ENCODE measurements at places on chromosomes 3 and 15. TPM values are rescaled to one million over a fixed set of nuclear protein-coding genes. Genes with fewer than 3 reads are reported as not detected.

GRCh38 chr15:36693644-36694043, 114.2 kb downstream of the CDIN1 start:
- DNase-seq: no peak

GRCh38 chr3:3618623-3619022, 180.6 kb upstream of the LRRN1 start:
- no peak for DNase-seq

DNA sequence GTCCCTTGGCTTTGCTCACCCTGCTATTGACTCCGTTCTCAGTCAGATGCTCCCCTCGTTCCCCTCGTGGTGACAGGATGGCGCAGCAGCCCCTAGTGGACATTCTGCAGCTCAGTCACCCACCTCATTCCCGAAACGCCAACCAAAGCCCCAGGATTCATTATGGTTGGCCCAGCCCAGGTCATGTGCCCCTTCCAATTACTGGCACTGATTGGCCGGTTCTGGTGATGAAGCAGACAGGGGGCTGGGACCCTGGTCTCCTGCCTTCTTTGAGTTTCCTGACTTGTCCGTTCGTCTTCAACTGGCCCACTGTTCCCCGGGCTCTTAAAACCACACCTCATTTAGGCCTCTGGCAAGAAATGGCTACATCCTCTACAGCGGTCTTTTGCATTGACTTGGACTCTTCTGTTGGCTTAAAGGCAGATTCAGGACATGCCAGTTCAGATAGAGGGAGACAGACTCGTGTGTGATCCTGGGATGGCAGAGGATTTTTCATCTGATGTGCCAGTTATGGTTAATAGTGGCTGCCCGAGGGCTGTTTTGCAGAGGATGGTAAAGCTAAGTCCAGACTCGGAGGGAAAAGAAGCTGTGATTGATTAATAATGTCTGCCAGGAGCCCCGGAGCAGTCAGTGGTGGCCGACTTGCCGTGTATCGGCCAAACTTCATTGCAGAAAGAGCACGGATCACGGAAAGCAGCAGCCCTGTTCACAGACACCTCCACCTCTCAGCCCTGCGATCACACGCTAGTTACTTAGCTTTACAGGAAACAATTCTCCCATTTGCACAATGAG, 37.8 kb downstream of the LSM3 start:
- DNase-seq: peak; percentile 54

The CHST14 gene
- 5.9 TPM for total RNA-seq

- no peak for DNase-seq
These were observed 386.7 kb downstream of the UNC13C start for GRCh38 chr15:54364961-54365360.

The SI gene
- total RNA-seq: not detected

DNA sequence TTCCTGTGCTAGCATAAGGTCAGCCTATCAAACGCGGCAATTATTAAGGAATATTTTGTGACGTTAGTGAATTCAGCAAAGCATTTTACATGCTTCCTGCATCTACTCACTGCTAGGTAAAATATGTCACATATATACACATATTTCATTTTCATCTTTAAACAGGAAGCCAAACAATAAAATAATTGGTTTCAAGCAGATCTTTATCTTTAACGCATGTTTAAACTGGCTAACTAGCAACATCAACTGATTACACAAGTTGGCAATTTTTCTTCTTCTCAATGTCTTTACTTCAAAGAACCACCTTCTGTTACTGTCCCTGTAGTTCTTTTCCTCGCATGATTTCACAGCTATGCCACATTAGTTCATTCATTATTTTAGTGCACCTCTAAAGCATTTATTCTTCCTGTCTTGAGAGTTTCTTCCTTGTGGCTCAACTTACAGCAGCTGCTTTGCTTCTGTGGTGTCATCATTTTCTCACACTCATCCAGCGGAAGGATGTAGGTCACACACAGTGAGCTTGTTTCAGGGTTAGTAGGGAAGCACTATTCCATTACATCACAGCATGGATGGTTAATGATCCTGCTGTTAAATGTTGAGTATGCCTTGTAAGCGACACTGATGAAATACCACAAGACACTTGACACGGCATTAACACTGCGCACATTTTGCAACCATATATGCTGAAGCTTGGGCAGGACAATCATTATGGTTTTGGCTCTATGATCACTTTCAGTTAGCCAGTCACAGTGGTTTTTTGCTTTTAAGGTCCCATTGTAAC, 2.3 kb upstream of the BCHE start:
- no peak for DNase-seq

Data from dermis microvascular lymphatic vessel endothelial cell (primary cell).